Upper lobe of left lung (tissue), 6 donors: ENCODE measurements at places on chromosomes 13 and 19. TPM values are rescaled to one million over a fixed set of nuclear protein-coding genes. Genes with fewer than 3 reads are reported as not detected.

- no peak for DNase-seq
Measured at GRCh38 chr19:28492201-28492600, 720.8 kb downstream of the UQCRFS1 start.

DNA sequence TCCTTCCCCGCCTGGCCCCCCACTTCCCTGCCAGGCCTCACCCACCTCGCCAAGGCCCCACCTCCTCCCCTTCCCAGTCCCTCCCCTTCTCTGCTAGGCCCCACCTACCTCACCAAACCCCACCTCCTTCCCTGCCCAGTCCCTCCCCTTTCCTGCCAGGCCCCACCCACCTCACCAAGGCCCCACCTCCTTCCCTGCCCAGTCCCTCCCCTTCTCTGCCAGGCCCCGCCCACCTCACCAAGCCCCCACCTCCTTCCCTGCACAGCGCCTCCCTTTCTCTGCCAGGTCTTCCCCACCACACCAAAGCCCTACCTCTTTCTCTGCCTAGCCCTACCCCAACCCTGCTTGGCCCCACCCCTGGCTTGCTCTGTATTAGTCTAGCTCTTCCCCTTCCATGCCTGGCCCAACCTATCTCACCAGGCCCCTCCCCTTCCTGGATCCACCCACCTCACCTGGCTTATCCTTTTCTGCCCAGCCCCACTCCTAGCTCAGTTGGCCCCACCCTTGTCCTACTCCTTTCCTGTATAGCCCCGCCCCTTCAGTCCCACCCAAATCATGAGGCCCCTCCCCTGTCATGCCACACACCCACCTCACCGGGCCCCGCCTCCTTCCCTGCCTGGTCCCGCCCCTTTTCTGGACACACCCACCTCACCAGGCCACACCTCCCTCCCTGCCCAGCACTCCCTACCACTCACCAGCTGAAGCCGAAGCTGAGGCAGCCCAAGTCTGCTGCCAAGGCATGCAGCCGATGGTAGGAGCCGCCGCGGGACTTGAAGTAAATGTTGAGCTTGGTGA is 16.2 kb downstream of the CERS1 start:
- DNase-seq, result no peak

- no peak for DNase-seq
Measured at GRCh38 chr13:107099661-107100060, 531.7 kb upstream of the ARGLU1 start.

- DNase-seq, result peak; percentile 92
Measured at GRCh38 chr19:46975925-46976782, 43.5 kb upstream of the NPAS1 start.

The GIPR gene
- 2.9 TPM for total RNA-seq

- no peak for DNase-seq
Measured at GRCh38 chr13:57641051-57641450, 9.5 kb downstream of the PCDH17 start.

GRCh38 chr13:79434556-79434955 is 28.5 kb upstream of the RBM26 start:
- no peak for DNase-seq

DNA sequence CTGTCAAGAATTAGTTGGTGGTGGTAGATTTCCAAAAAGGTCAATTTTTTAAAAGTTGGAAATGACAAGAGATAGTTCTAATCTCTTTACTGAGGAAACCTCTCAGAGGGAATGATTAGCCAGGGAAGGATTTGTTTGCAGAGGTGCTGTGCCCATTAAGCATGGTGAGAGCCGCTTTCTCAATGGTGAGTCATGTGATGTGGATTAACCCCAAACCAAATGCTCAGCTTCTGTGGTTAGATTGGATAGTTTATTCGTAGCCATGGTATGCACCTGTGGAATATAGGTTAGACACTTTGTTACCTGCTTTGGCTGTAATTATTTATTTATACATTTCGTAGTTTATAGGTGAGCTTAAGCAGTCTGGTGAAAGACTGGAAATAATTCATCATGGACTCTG is 7.1 kb downstream of the HNRNPM start:
- no peak for DNase-seq

DNA sequence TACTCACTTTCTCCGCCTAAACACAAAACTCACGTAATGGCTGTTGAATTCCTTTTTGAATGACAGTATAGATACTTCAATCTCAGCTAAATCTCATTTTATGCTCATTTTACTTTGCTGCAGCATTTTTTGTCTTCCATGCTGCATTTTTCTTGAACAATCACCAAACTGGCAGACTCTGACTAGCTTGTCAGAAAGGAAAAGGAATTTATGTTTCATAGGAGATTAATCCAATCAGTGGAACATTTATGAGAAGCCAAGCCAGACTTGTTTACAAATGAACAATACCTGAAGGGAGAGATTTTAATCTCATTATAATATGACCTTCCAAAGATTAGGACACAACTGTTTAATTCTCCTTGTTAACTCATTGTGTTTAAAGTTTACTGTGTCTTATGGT is 1044.3 kb downstream of the DIAPH3 start:
- DNase-seq, result no peak

DNA sequence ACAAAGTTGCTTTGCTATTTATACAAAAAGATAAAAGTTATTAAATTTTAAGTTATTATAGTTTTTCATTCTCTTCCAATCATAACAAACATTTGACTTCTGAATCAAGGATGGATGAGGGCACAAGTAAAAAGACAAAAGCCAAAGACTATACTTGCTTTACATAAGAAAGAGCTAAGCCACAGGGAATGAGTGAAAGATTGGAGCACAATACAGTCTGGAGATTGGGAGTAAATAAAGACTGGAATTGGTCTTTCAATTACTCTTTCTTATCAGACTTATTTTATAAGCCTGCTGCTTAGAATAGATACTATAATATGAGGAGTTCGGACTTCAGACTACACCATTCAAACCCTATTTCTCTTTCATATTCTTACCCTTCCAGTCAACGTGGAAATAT is 1874.1 kb upstream of the PRR20A start:
- DNase-seq, result no peak

DNA sequence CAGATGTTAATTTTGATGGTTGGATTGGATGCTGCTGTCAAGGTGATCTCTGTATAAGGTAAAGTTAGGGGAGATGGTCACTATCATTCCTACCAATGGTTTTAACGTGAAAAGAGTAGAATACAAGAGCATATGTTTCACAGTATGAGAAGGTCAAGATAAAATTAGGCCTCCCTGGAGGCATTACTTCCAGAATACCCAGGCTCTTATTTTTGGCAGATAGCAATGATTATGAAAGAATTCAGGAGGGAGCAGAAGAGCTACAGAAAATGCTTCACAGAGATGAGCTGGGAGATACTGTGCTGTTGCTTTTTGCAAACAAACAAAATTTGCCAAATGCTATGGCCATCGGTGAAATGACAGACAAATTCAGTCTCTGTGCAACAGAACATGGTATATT is 547.5 kb upstream of the SPRY2 start:
- no peak for DNase-seq

The PSPN gene
- 1.3 TPM for total RNA-seq

DNA sequence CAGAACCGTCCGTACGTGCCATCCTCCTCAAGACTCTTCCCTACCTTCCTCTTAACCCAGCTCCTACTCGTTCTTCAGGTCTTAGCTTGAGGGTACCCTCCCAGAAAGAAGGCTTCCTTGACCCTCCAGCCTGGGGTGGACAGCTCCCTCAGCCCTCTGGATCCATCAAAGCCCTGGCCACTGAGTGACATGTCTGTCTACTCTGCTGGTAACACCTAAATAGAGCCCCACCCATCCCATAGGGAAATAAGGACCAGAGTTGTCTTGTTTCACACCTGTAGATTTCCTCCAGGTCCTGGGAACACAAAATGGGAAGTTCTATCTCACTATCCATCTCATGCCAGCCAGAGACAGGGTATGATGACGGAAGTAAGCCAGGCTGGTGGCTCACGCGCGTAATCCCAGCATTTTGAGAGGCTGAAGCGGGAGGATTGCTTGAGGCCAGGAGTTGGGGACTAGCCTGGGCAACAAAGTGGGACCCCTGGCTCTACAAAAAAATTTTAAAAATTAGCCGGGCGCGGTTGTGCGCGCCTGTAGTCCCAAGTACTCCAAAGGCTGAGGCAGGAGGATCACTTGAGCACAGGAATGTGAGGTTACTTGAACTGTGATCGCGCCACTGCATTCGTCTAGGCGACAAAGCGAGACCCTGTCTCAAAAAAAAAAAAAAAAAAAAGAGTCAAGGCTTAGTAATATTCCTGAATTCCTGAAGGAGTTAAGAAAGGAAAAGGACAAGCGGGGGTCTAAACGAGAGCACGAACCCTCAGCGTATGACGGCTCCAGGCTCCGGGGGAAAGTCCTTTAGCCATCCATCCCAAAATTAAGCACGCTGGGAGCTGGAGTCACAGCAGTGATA is 566 bp upstream of the CCDC97 start:
- no peak for DNase-seq

DNA sequence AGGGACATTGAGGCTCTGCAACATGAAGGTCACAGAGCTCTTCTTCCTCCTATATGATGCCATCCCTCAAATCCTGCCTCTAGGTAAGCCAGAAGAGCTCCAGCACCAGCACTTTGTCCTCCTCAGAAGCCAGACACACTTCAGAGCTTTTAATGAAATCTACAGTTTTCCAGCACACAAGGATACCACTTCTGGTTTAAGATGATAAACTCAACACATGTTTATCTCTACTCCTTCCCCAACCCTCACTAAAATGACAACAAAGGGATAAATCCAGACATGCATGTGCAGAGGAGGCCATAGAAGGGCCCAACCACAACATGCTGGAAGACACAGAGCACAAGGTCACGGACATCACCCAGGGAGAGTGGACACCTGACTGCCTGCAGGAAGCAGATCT is 195.3 kb downstream of the USP12 start:
- DNase-seq, result no peak

- peak; percentile 74 for DNase-seq
Measured at GRCh38 chr19:45059258-45059965, 16.9 kb downstream of the ZNF296 start.

The CACNG8 gene
- total RNA-seq, result 0.44 TPM

GRCh38 chr19:16831531-16831930 is 2.3 kb downstream of the SIN3B start:
- DNase-seq, result no peak

- no peak for DNase-seq
Measured at GRCh38 chr13:32455594-32455903, 27.6 kb upstream of the N4BP2L1 start.

DNA sequence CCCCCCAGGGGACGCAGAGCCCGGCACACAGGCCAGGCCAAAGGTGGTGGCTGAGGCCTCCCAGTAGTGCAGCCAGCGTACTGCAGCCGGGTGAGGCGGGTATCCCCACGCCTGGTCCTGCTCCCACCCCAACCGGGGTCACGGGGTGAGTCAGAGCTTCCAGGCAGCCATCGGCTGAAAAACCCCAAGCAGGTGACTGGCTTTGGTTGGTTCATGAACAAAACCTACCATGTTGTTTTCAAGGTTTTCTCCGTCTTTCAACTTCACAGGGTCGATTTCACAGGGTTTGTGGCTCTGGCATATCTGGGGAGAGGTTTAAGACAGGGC is 42.1 kb upstream of the C13orf46 start:
- DNase-seq, result no peak

DNA sequence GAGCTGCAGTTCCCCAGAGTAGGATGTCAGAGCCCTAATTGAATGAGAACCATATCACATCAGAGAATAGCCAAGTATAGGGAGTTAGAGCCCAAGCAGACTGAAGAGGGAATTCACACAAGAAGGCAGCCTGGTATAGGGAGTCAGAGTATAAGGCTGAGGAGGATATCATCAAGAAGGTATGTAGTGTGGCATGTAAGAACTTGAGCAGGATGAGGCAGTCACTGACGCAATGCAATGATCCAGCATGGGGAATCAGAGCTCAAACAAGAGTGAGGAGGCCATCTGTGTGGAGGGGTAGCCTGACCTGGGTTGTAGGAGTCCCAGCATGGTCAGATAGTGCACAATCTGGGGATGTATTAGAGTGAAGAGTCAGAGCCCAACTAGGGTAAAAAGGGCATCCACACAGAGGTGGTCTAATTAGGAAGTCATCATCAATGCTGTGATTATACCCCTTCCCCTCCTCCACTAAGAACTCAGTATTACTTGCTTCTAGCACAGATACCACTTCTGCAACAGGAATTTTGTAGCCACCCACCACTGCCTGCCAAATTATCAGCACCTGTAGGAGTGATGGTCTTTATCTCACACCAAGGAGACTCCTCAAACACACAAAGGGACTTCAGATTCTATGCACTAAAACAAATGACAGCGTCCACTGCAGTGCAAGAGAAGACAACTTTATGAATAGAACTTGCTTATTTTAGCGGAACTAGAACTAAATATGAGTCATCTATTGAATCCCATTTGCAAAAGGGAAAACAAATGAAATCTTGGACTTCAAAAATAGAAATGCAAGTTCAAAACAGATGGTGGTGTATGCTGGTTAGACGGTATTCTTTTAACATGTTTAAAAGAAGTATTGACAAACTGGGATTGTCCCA is 107.2 kb downstream of the FNDC3A start:
- no peak for DNase-seq

The SIGLEC14 gene
- 32.5 TPM for total RNA-seq

GRCh38 chr19:36141039-36141927 is 1.4 kb downstream of the CAPNS1 start:
- DNase-seq, result peak; percentile 94

The CPT1C gene
- 6.5 TPM for total RNA-seq

DNA sequence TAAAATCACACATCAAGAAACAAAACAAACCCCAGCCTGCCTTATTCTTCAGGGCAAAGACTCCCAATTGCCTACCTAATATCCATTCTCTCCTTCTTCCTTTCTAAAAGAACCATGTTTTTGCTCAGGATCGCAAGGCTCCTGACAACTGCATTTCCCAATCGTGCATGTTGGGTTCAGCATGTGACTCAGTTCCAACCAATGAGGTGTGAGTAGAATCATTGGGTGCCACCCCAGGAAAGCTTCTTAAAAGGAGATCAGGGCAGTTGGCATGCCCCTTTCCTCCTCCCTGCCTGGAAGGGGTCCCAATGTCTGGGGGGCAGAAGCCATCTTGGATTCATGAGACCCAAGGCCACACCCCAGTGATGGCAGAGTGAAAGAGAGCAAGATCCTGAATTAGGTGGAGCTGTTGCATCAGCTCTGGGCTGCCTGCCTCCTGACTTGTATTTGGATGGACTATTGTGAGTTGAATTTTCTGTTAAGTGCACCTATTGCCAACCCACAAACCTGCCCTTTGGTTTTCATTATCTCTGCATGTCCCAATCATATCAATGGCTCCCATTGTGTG is 26.0 kb upstream of the UBAC2 start:
- no peak for DNase-seq

- DNase-seq, result no peak
Measured at GRCh38 chr13:46229251-46229650, 17.5 kb downstream of the LRRC63 start.
